ENCODE measurements at places on chromosomes 5 and 9. TPM values are rescaled to one million over a fixed set of nuclear protein-coding genes. Genes with fewer than 3 reads are reported as not detected.

Gene IFNB1
- polyA plus RNA-seq, result not detected

Gene LMAN2
- polyA plus RNA-seq, result 73.6 TPM

Gene GRM6
- polyA plus RNA-seq, result not detected

Gene STX17
- polyA plus RNA-seq, result 33.4 TPM

All from small intestine (tissue), 16 donors.